Lung (tissue), 17 donors: ENCODE measurements at places on chromosomes 1 and 21. TPM values are rescaled to one million over a fixed set of nuclear protein-coding genes. Genes with fewer than 3 reads are reported as not detected.

GRCh38 chr1:197908716-197909220 lies 6.3 kb downstream of the C1orf53 start:
- peak; percentile 50 for DNase-seq
- no peaks in the 10 kb centered on the region for H3K4me1 ChIP-seq
- H3K4me3 ChIP-seq = no peak overlapping the region
- H3K27ac ChIP-seq = no peak overlapping the region
- H3K27me3 ChIP-seq = peaks cover 99% of the 10 kb centered on the region

DNA sequence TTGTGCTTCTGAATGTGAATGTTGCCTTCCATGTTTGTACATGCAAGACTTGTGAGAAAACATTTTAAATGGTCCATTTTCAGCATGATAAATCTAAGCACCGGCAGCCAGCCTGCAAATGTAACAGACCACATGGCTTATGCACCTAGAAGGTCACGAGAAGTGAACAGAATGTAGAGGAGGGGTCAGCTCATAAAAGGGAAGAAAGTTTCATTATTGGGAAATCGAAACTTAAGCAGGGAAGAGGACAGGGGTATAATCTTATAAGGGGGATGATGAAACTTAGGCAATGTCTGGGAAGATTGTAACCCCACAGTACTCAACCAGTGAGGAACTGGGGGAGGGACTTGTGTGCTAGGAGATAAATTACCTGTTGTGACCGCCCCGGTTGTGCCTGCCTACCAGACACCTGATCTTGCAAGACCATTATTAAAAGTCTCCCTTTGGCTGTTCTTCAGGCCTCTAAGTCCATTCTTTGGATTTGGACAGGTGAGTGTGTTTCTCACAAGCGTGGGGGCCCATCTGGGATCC lies 37.7 kb upstream of the VN1R5 start:
- no peak for DNase-seq
- H3K27me3 ChIP-seq = no peaks in the 10 kb centered on the region

DNA sequence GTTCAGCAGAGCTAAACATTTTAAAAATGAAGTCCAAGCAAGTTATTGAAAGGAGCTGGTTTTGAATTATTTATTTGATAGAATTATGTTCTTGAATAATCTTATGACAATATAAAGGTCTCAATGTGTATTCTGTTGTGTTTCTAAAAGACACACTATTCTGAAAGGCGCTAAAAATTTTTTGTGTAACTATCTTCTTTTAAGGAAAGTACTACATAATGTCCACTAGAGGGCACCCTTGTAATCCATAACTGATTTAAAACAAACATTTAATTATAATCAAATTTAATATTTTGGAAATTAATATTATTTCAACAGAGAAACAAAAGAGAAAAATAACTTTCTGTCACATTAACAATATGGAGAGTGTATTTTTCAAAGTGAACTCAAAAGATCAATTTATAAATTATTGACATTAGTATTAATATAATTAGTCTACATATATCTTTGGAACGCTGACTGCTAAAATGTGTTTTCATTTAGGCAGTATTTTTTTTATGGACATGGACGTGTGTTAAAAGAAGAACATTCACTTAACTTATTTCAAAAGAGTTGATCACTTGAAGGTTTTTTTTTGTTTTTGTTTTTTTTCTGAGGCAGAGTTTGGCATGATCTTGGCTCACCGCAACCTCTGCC lies 248.4 kb downstream of the DENND1B start:
- no peak overlapping the region for H3K4me3 ChIP-seq
- H3K27ac ChIP-seq = no peak overlapping the region
- no peaks in the 10 kb centered on the region for H3K36me3 ChIP-seq
- H3K27me3 ChIP-seq = no peaks in the 10 kb centered on the region
- no peak for DNase-seq
- H3K4me1 ChIP-seq = no peaks in the 10 kb centered on the region

The PRAMEF11 gene
- total RNA-seq = not detected

The SLC2A5 gene
- 0.92 TPM for total RNA-seq
